Suprapubic skin (tissue), 4 donors: ENCODE measurements at places on chromosomes 4 and X.

DNA sequence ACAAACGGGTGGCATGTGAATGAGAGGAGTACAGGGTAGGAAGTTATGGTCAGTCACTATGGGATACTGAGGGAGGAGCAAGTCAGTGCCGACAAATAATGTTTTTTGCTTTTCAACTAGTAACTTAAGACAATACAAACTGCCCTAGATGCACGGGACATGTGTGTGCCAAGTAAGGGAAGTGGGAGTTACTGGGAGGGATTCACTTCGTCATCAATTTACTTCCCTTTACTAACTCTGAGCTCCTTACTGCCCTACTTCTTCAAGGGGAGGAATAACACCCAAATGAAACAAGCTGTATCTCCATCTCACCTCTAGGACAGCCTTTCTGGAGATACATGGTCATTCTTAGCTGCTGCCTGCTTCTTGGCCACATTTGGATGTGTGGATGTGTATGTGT, 97.7 kb downstream of the DGKK start:
- no peak for DNase-seq

- no peak for DNase-seq
These were observed 71.7 kb downstream of the FANCB start for GRCh38 chrX:14801136-14801535.

- no peak for DNase-seq
These were observed 111.3 kb downstream of the AFF1 start for GRCh38 chr4:87046121-87046551.

DNA sequence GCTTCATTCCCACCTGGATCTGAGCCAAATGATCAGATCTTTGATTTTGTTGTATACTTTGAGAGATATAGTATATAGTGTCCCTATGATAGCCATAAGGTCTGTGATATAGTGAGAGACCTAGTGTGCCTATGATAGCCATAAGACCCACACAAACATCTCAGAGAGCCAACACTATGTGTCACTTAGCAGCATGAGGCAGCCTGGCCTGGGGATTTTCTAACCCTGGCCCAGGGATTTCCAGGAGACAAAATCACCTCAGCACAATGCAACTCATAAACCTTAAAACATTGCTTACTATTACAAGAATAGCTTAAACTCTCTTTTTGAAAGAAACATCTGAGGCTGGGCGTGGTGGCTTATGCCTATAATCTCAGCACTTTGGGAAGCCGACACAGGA, 23.2 kb upstream of the COL25A1 start:
- no peak for DNase-seq

DNA sequence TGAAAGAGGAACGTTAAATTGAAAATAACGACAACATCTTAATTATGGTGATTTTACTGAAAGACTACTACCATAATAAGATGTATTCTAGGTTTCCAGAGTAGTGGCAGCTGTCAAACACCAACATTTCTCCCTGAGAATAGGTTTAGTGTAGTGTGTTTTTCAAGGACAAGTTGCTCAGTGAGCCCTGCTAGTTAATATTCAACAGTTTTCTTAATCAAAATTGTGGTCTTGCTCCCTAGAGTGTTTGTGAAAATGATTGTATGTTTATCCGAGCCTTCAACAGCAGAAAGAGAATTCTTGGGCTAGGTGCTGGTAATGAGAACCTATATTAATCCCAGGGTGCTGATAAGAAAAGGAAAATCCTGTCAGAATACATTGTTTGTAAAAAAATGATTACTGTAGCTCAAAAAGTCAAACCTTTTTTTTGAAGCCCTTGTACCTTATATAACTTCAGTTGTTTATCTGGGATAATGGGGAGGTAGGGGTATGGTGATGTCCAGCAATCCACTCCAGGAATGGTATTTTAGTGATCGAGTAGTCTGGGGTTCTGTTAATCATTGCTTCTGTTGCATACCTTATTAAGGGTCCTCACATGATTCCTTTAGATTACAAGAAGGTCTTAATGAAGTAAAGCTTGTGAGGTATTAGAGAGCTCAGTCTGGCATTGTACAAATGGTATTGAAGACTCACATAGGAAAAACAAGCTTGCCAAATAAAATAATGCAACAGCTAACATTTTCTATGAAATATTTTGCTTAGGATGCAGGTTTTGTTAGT, 110.7 kb downstream of the CCSER1 start:
- DNase-seq = no peak

GRCh38 chr4:30461218-30461617, 259.0 kb upstream of the PCDH7 start:
- DNase-seq = no peak

DNA sequence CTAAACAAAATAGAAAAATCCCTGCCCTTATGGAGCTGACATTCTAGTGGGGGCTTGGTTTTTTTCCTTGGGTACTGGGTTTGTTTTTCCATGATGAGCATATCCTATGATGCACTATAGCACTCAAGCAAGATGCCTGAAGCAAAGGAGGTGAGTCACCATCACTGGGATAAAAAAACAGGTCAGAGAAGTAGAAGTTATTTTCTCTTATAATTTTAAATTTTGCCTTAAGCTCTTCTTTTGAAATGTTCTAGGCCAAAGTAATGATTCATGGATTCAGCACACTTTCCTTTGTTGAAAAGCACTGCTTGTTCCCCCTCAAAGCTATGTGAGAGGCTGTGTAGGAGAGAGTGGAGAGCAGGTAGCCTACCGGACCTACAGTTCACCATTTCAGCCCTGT, 15.2 kb upstream of the CXCL2 start:
- DNase-seq = no peak
